Stimulated activated CD4-positive, alpha-beta T cell treated with anti-CD3 and anti-CD28 coated beads, Interleukin-2, amount 100 ng/mL, for 4 hours (primary cell): ENCODE measurements at places on chromosomes 2 and 18.

GRCh38 chr18:26322890-26323653 is 96.8 kb downstream of the TAF4B start:
- DNase-seq, result no peak

DNA sequence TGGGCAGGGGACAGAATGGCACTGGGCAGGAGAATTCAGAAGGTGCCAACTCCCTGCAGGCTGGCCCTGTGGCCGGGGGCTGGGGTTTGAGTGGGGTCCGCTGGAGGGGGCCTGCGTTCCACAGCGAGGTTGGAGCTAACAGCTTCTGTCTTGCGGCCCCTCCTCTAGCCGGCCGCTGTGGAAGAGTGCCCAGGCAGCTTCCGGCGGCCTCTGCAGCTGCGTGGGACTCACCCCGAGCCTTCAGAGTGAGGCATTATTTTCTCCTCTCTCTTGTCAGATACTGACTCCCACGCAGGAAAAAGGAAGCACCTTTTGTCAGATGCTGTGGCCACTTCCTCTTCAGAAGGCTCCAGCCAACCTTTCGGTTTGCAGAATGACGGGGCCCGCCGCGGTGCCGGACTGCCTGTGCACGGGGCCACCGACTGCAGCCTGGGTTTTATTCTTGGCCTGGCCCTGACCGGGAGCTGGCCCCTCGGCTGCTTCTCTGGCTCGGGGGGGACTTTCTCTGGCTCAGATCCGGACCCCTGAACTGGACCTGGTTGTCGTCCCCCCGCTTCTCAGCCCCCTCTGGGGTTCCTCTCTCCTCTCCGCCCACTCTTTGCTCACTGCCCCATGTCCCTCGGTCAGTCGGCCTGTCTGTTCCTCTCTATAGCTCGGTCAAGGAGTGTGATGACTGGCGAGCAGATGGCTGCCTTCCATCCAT is 40.1 kb downstream of the ARHGAP25 start:
- peak; percentile 48 for DNase-seq

GRCh38 chr18:1998121-1998520 is 573.2 kb downstream of the METTL4 start:
- no peak for DNase-seq

DNA sequence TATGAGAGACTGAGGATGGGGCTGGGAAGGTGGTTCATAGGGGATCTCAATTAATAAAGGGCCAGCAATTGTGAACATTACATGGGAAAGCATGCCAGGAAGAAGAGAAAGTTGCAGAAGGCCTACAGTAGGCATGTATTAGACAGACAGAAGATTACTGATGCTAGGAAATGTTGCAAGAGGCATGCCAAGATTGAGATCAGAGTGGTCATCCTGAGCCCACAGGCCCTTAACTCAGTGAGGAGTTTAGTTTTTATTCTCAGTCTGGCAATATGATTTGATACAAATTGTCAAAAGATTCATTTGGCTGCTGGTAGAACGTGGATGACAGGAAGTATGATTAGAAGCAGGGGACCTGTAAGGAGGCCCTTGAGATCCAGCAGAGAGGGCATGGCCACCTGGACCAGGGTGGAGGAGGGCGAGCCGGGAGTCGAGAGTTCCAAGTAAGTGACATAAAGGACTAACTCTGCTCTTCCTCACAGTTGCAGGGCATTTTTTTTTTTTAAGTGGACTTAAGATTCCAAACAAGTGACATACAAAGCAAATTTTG is 54.9 kb downstream of the EPHA4 start:
- no peak for DNase-seq
